ENCODE measurements at places on chromosomes 6 and 20. TPM values are rescaled to one million over a fixed set of nuclear protein-coding genes. Genes with fewer than 3 reads are reported as not detected.

The WFDC10B gene
- total RNA-seq: not detected

The COL12A1 gene
- total RNA-seq: 12.2 TPM

The ABT1 gene
- total RNA-seq: 8.3 TPM

The ZNF341 gene
- 1.8 TPM for total RNA-seq

The C6orf118 gene
- not detected for total RNA-seq

The HRH3 gene
- total RNA-seq: not detected

The PNPLA1 gene
- not detected for total RNA-seq

The FAM50B gene
- total RNA-seq: 23.2 TPM

The E2F3 gene
- total RNA-seq: 6.7 TPM

The CST2 gene
- total RNA-seq: not detected

The NINL gene
- 1.8 TPM for total RNA-seq

The FOXA2 gene
- not detected for total RNA-seq

The NKX2-2 gene
- not detected for total RNA-seq

The USP49 gene
- total RNA-seq: 0.71 TPM

The KIF25 gene
- total RNA-seq: 0.22 TPM
